ENCODE measurements at places on chromosomes 16 and 17.

DNA sequence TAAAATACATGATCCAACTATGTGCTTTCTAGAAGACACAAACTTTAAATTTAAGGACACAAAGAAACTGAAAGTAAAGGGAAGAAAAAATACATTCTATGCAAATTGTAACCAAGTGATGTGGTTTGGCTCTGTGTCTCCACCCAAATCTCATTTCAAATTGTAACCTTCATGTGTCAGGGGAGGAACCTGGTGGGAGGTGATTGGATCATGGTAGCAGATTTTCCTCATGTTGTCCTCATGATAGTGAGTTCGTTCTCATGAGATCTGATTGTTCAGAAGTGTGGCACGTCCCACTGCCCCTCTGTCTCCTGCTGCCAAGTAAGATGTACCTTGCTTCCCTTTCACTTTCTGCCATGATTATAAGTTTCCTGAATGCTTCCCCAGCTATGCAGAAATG, 15.0 kb downstream of the OR1A1 start:
- no peak for DNase-seq

DNA sequence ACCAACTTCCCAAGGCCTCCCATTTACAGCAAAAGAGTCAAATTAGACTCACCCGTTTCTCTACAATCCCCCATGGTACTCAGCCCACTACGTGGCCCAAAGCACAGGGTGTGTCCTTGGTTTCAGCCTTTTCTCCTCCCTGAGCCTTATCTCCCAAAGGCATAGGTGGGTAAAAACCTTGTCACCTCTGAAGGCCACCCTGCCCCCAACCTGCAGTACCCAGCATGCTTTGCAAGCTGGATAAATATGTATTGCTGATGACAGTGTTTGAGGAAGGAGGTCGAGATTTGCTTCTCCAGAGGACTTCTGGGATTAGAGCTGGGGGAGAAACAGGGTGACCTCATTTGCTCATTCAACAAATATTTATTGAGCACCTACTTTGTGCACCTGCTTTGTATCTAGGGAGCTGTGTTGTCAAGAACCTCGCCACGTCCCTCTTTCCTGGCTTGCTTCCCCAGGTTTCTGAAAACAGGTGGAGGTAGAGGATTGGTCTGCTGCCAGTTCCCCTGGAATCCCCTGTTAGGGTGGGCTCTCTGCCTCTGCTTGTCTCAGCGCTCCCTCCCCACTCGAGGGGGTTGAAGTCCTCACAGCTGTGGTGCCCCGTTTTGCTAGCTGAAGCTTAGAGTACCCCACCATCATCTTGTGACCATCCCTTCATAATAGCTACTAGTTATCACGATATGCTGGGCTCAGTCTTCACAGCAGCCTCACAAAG, 3.0 kb downstream of the LASP1 start:
- DNase-seq: peak; percentile 74

DNA sequence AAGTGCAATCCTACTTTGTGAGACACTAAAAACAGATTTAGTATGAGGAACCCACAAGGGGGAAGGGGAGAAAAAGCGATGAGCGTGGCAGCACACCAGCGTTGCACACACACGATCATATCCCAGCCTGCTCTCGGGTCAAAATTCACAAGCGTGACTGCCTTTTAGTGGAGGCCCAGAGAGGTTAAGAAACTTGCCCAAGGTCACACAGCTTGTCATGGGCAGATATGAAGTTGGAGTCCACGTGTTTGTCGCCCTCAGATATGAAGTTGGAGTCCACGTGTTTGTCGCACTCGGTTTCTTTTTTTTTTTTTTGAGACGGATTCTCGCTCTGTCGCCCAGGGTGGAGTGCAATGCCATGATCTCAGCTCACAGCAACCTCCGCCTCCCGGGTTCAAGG, 58.3 kb downstream of the TIMM22 start:
- DNase-seq: no peak

DNA sequence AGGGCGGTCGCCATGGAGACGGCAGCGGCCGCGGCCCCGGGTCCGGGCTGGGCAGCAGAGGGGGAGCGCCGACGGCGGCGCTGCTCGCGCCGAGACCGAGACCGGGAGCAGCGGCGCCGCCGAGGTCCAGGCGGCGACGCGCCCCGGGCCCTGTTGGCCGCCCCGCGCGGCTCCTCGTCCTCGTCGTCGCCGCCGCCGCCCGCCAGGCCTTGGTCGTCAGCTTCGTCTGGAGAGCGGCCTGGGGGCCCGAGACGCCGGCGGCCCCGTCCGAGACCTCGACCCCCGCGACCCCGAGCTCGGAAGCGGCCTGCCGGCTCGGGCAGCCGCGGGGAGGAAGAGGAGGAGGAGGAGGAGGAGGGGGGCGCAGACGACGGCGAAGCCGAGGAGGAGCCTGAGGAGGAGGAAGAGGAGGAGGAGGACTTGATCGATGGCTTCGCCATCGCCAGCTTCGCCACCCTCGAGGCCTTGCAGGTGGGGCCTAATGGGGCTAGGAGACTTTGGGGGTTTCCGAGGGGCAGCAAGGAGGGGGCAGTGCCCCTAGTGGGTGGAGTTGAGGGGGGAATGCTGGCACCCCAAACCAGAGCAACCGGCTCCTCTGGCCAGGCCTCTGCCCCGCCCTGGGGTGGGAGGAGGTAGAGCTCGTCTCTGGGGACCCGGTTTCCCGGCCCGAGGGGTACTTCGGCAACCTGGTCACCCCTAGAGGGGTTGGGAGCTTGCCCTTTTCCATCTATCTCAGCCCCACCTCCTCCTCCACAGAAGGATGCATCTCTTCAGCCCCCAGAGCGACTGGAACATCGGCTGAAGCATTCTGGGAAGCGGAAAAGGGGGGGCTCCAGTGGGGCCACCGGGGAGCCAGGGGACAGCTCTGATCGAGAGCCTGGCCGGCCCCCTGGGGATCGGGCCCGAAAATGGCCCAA, 1.5 kb downstream of the FBRS start:
- no peak for DNase-seq

DNA sequence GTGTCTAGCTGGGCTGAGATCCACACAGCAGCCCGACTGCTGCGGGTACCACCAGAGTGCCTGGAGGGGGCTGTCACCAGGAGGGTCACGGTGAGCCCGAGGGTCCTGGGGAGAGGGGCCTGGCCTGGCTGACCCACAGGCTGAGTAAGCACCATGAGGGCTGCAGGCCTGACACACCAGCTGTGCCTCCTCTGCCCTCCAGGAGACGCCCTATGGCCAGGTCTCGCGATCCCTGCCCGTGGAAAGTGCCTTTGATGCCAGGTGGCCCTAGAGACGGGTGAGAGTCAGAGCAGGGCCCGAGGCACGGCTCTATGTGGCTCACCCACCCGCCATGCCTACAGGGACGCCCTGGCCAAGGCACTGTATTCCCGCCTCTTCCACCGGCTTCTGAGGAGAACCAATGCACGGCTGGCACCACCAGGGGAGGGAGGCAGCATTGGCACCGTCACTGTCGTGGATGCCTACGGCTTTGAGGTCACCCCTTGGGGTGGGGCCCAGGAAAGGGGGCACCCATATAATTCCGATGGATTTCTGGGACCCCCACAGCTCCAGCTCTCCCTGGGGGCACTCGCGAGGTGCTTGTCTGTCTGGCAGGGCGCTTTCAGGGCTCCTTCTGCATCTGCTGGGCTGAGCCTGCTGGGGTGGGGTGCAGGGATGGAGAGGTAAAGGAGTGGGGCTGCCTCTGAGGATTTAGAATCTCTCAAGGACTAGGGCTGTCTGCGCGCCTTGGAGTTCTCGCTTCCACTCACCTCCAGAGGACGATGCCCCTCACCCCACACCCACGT, 7.1 kb downstream of the MYO15B start:
- DNase-seq: peak; percentile 70

GRCh38 chr16:17828012-17828411, 357.3 kb upstream of the XYLT1 start:
- DNase-seq: no peak

- DNase-seq: no peak
Measured at GRCh38 chr17:16319969-16320368, 33.3 kb downstream of the CENPV start.

- DNase-seq: no peak
Measured at GRCh38 chr16:56988161-56988947, 1.0 kb upstream of the NLRC5 start.

- no peak for DNase-seq
Measured at GRCh38 chr16:3032624-3033023, 4.1 kb downstream of the BICDL2 start.

DNA sequence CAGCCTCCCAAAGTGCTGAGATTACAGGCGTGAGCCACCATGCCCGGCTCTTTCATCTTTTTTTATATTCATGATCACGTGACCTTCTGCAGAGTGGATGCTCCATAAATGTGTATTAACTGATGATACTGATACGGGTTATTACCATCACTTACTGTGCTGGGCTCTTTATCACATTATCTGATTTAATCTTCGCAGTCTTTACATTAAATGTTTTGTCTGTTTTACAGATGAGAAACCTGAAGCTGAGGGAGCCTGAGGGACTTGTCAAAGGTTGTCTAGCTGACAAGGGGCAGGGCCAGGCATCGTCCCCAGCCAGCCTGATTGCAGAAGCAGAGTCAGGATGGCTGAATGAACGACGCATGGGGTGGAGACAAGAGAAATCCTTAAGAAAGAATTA, 104.4 kb downstream of the NTN1 start:
- no peak for DNase-seq

GRCh38 chr16:89042711-89043551, 50.7 kb upstream of the ACSF3 start:
- DNase-seq: no peak

GRCh38 chr16:54696522-54696921, 234.1 kb upstream of the IRX5 start:
- DNase-seq: no peak

- DNase-seq: peak; percentile 39
Measured at GRCh38 chr16:58299757-58300349, 5.0 kb upstream of the PRSS54 start.

DNA sequence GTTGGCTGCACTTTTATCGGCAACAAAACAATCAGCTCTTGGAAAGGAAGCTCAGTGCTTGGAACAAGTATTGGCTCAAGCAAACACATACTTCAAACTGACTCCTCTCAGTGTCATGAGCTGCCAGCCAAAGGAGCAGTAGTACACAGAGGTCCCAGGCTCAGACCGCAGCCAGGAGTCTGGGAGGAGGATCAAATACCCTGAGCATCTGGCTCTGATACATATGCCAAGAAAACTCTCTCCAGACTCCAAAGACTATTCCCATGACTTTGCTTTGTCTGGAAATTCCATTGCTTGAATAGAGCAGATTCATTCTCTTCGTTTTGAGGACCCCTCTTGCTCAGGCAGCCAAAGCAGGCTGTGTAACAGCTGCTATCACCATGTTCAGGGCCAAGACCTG, 501.6 kb upstream of the PSMD7 start:
- no peak for DNase-seq

DNA sequence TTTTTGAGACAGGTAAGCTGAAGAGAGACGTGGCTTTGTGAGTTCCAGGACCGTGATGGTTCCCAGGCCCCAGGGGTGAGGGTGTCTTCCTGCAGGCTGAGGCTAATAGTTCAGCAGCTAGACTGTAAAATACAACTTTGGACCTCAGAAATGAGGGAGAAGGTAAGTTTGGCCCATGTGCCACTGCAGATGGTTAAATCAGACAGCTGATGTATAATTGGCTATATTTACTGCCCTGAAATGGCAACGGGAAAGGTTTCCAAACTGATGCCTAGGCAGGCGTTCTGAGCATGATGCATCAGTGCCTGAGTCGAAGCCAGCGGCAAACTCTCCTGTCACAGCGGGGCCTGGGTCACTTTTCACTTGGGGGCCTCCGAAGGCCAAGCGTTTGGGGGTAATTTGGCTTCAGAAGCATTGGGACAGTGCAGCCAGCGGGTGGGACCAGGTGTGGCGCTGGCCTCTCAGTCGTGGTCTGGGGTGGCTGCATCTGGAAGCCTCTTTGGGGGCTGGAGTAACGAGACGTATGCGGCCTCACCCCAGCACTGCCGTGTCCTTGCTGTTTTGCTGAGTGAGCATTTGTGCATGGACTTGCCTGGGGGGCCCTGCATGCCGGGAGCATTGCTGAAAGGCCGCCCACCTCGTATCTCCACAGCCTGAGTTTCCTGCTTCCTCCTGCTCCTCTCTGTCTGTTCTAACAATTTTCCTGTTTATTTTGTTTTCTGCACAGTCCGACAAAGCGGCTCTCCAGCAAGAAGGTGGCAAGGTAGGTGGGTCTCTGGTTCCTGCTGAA, 31.2 kb upstream of the CAPN15 start:
- no peak for DNase-seq

All from SHP77 (cell line).